DMS53 (cell line): ENCODE measurements at places on chromosomes 4 and X.

GRCh38 chr4:3870567-3870962 is 104.4 kb downstream of the ADRA2C start:
- no peak for DNase-seq

DNA sequence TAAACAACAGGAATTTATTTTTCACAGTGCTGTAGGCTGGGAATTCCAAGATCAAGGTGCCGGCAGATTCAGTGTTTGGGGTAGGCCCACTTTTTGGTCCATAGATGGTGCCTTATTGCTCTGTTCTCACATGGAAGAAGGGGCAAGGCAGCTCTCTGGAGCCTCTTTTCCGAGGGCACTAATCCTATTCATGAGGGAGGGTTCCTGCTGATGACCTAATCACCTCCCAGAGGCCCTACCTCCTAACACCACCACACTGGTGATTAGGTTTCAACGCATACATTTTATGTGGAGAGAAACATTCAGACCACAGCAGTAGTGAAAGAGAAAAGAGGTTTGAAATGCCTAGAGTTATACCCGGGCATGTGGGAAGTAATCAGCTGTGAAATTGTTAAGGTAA is 1.4 kb upstream of the POLA1 start:
- peak; percentile 3 for DNase-seq

- no peak for DNase-seq
Observed at GRCh38 chr4:9870165-9870790, 88.8 kb downstream of the DRD5 start.

GRCh38 chr4:159206427-159206871 is 103.6 kb downstream of the RAPGEF2 start:
- no peak for DNase-seq

- DNase-seq, result no peak
Observed at GRCh38 chrX:73758250-73758649, 195.3 kb downstream of the CHIC1 start.

DNA sequence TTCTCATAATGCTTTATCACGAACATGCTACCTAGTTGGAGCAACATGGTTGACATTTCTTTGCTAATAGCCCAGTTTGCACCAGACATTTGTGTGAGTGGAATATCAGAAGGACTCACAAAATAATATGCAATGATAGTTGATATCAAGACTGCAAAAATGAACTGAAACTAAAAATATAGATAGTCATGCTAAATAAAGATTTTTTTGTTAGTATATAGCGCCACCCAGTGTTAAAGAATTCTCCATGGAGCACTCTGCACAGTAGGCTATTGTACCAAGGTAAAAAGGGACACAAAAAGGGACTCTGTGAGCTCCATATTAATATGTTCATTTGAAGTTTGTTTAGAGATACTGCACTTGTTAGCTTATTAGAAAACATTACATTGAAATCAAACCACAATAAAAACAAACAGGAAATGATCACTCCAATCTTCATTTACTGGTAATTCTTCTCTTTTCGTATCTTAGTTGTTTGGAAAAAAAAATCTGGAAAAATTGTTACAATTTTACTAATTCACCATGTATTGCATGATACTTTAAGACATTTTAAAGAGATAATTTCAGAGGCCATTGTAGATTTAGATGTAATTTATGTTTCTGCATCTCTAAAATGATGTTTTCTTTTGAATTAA is 1509.6 kb downstream of the ADGRL3 start:
- peak; percentile 77 for DNase-seq

GRCh38 chr4:31788676-31789075 is 1068.5 kb downstream of the PCDH7 start:
- no peak for DNase-seq

DNA sequence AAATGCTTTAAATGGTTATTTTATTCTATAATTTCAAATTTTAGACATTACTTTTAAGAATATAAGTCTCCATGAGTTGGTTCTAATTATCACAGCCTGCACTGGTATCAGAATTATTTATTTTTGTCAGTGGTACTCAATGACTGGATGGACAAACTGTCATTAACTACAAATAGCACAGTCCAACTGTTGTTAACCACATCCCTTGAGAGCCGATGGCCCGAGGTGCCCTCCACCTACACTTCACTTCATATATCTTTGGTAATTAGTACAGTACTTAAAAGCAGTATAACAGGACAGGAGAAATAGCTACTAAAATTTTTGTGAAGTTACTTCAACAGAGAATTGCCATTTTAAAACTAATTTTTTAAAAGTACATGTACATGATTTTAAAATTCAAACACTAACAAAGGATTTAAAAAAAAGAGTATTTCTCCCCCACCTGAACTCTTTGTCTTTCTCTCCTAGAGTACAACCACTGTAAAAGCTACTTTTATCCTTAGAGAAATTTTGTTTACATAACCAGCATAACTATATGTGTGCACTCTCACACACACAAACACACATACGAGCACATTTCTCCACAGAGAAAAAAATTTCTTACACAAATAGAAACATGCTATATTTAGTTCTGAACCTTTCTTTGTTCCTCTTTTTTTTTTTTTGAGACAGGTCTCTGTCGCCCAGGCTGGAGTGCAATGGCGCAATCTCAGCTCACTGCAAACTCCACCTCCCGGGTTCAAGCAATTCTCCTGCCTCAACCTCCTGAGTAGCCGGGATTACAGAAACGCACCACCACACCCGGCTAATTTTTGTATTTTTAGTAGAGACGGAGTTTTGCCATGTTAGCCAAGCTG is 6.5 kb downstream of the TIFA start:
- no peak for DNase-seq

GRCh38 chr4:98994474-98995182 is 893 bp upstream of the METAP1 start:
- no peak for DNase-seq

- peak; percentile 75 for DNase-seq
Observed at GRCh38 chr4:136246876-136247275, 1285.4 kb downstream of the PCDH18 start.

DNA sequence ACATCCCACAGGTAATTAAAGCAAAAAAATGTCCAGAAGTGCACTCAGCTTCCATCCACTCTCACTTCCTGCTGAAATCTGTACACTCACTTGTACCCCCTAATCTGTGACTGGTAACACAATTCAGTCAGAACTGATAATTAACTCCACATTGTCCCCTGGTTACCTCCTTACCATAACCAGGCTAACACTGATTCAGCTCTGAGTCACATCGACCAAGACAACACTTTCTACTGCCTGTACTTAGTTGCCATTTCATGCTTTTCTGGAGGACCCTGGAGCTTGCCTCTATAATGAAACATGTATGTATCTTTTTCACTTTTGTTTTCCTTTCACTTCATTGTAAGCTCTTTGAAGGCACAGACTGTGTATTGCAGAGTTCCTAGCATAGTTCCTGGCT is 130.9 kb upstream of the GABRG1 start:
- no peak for DNase-seq

- no peak for DNase-seq
Observed at GRCh38 chr4:59612235-59612634, 1587.9 kb upstream of the ADGRL3 start.

DNA sequence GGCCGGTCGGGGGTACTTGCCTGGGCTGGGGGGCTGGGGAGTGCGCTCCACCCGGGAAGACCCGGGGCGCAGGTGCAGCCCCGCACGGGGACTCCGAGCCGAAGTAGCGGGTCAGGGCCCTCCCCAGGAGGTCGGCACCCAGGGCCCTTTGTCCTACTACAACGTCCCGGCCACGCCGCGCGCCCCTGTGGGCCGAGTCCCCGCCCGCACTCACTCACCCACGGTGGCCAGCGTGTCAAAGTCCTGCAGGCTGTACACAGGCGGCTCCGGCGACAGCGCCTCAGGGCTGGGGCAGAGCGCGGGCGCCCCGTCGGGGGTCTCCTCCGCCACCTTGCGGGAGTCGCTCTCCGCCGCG is 602 bp downstream of the PRKX start:
- no peak for DNase-seq

DNA sequence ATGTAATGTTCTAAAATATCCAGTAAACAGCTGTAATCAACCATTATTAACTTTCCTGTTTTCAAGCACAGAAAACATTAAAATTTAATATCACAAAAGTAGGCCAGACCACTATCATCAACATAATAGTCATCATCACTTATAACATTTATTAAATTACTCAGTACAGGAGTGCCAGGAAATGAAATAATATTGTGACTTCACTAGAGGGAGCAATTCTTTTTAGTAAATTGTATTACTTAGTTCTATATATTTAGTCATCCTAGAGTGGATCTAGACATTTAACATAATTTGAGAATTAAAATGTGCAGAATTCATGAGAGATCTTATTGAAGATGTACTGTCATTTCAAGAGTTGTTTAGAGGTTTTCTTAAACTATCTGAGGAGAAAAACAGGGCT is 33.6 kb downstream of the PITX2 start:
- DNase-seq, result peak; percentile 27

DNA sequence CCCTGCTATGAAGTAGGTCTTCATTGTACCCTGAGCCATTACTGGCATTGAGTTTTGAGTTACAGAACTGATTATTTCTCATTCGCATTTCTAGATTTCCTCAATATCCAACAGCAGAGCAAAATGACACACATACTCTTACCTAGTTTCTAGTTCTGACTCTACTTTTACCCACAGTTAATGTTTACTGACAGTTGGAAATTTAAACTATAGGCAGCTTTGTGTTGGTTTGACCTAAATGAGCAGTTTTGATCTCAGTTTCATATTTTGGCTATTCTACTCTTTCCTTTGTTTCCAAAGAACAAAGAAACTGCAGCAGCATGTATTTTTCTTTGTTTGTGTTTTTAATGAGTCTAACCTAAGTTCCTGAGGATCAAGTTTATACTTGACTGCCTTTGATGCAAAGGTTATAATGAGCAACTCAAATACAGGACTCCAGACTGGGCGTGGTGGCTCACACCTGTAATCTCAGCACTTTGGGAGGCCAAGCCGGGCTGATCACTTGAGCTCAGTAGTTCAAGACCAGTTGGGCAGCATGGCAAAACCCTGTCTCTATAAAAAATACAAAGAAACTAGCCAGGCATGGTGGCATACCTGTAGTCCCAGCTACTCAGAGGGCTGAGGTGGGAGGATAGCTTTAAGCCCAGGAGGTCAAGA is 30.4 kb downstream of the TXK start:
- no peak for DNase-seq
